ENCODE measurements at places on chromosomes 1 and 21.

GRCh38 chr1:26626994-26627393 is 68.8 kb upstream of the ARID1A start:
- DNase-seq, result no peak

- DNase-seq, result no peak
Observed at GRCh38 chr1:165080253-165080896, 276.1 kb downstream of the LMX1A start.

GRCh38 chr1:53573931-53574330 is 114.7 kb downstream of the DMRTB1 start:
- no peak for DNase-seq

GRCh38 chr1:33231166-33231565 is 25.1 kb upstream of the ZNF362 start:
- DNase-seq, result no peak

DNA sequence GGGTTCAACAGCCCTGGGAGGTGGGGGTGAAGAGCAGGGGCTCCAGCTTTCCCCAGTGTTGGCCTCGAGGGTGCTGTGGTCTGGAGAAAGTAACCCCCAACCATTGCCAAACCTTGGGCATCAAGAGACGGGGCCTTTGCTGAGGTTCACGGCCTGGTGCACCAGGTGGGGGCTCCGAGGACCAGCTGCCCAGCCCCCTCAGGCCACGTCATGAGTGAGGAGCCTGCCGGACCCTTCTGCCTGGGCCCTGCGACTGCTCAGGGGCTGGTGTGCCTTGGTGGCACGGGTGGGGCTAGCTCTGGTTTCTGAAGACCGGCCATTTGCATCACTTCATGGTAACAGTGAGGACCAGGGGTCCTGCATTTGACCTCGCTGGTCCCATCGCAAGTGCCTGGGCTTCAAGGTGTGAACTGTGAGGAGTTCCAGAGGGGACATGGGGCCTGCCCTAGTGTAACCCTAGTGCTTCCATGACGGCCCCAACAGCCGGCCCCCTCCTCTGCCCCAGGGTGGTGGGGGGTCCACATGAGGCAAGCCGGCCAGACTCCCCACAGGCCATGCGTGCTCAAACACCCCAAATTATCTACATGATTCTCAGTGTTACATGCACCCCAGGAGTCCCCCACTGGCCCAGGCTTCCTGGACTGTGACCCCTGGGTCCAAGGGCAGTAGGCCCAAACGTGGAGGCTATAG is 13.5 kb downstream of the MORN1 start:
- no peak for DNase-seq

DNA sequence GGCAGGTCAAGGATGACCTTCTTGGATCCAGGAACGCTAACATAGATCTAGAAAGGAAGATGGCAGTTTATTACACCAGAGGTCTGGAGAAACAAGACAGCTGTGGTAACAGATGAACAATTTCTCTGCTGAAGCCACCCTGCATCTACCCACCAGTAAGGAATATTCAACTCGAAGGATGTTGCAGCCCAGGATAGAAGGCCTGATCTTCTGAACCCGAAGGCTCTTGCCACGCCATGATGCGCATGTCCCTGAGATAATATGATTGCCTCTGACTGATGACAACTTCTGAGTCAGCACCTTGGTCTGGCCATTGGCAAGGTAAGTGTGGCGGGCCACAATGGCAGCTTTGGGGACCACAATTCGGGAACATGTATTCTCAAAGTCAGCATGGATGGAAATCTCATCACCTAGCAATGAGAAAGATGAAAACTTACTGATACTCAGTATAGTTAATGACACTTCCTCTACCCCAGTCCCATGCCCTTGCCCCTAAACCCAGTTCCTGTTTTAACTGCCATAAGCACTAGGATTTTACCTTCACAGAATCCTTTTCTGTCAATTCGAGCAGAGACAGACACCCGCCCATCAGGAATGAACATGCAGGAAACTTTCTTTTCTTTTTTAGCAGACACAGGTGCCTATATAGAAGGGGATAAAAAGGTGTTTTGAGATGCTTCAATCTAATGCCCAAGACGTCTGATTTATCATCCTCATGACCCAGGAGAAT is 1.8 kb downstream of the TXNIP start:
- DNase-seq, result no peak

DNA sequence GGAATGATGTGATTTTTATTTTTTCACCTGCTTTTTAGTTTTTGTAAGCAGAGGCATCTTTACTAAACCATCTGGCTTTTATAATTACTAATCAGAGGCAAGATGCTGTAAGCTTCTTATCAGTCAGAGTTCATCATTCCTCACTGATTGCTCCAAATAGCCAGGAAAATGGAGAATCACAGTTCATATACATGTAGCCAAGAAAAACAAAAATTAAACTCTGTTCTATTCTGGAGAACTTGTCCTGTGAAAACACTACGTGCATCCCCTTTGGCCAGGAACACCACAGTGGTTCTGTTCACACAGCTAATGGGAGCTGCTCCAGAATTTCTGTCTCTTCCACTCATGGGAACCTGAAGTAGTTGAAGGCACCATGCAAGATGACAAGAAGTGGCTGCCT is 725.5 kb upstream of the CHRM3 start:
- DNase-seq, result no peak

DNA sequence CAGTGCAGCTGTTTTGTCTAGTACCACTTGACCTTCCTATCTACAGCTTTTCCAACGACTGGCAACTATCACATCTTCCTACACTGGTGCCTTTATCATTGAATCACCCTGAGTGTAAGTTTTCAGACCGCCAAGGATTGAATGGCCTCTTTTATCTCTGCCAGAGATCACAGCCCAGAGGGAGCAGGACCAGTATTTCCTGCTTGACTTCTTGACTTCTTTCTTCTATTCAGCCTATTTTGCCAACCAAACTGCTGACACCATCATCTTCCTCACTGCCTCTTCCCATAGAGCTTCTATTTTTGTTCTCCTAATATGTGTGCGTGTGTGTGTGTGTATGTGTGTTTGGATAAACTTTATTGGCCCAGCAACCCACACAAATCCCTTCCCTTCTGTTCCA is 53.8 kb downstream of the SERBP1 start:
- DNase-seq, result no peak

GRCh38 chr21:14771593-14771992 is 225.5 kb upstream of the SAMSN1 start:
- DNase-seq, result no peak

DNA sequence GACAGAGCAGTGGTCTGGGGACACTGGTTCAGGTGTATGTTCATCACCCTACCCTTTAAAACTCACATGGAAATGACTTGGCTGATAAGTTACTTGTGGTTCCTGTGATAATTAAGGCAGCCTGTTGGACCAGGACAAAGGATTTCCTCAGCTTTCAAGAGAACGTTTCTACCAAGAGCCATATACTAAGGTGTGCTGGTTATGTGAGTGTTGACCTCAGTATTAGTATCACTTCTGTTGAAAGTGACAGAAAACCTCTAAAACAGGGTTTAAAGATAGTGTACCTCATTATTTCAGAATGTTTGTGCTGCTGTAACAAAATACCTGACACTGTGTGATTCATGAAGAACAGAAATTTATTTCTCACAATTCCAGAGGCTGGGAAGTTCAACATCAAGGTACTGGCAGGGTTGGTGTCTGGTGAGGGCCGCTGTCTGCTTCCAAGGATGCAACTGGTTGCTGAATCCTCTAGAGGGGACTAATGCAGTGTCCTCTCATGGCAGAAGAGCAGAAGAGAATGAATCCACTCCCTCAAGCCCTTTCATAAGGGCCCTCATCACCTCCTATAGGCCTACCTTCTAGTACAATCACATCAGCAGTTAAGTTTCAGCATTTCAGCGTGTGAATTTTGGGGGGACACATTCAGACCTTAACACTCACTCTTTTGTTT is 54.9 kb downstream of the UCK2 start:
- DNase-seq, result no peak

- no peak for DNase-seq
Observed at GRCh38 chr1:93344886-93345632, 648 bp upstream of the DR1 start.

- DNase-seq, result no peak
Observed at GRCh38 chr1:113742515-113742914, 16.8 kb downstream of the PHTF1 start.

DNA sequence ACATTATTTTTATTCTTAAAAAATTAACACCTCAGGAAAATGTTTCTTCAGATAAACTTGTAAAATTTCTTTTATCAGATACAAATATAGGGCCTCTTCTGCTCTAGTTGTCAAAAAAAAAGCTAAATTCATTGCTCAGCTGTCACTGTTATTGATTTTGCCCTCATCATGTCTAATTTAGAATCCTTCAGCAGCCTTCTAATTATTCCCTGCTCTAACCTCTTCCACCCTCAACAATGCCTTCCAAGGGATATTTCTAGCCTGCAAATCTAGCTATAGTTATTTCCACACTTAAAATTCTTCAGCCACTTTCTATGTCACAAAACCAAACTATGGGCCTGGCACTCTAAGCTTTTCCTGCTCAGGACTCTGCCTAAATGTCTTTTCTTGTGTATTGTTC is 25.2 kb downstream of the PDE4B start:
- no peak for DNase-seq

DNA sequence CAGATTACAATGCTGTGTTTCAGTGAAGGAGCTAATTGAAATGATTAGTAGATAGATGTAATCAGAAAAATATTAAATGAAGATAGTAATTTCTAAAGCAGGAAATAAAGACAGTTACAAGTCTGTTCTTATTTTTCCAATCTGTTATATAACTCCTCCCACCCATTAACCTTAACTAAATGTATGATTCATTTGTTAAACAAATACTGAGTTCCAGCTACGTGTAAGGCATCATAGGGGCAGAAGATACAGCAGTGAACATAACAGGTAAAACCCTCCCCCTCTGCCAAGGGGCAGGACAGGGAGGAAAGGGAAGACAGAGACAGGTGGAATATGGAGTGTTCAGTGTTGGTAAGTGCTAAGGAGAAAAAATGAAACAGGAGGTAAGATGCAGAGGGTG is at the start of gene FAM177B:
TSS of gene FAM177B (plus strand) at position 231 of the 400 bp plus-strand sequence. CDS start 9,344 bp downstream, outside the sequence.
- DNase-seq, result no peak

DNA sequence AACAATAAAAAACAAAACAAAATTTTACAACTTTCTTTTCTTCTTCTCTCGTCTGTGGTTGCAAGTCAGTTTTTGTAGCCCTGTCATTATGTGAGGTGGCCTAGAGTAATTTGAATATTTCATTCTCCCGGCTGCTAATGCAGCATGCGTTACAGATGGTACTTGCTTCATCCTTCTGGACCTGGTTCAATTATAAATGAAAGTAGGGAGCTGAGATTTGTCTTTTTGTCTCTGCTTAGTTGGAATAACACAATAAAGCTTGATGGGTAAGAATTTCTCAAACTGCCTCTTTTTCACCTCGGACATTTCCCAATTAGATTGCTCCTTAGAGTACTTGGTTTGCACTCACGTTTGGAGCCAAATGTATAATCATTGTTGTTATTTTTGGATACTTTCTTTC is 201.6 kb downstream of the PBX1 start:
- no peak for DNase-seq

DNA sequence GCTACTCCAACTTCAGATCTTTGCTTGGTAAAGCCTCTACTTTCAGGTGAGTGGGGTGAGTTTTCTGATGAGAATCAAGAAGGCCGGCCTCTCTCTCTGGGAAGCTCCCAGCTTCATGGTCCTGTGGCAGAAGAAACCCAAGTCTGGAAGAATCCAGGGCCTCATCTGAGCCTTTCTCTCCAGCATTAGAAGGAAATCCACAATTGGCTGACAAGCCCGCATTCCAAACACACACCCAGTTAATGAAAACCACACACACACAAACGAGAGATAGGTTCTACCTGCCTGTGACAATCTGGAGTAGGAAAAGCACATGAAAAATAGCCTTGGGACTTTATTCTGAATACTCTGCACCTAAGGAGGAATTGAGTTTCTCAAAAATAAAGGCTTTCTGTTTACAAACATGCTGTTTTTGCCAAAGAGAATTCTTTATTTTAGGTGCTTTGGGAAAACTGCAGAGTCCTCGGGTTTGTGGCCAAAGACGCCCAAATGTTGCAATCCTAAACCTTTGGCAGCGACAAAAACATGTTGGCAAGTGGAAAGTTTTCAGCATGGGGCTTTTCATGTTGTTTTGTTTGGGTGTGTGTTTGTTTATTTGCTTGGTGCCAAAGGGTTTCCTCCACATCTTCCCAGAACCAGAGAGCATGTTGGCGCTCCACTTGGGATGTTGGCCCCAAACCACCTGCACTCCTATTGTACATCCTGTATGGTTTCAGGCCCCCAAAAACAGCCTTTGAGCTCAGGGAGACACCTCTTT is 216.2 kb downstream of the SETD4 start:
- DNase-seq, result no peak

DNA sequence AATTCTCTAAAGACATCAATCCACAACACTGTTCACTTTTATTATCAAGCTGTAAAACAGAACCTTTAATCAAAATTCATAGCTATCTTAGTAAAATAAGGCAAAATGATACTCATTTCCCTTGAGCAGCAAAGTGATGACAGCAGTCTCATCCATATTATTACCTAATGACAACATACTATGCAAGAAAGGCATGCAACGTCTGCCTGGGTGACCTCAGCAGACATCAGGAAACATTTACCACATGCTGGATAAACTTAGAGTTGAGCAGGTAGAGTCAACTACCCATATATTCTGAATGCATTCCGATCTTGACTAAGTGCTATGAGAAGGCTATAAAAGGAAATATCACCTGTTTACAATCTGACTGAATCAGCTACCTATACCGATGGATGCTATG is 145.1 kb downstream of the SIPA1L2 start:
- DNase-seq, result no peak

- no peak for DNase-seq
Observed at GRCh38 chr1:25026730-25027450, 96.8 kb upstream of the RUNX3 start.

DNA sequence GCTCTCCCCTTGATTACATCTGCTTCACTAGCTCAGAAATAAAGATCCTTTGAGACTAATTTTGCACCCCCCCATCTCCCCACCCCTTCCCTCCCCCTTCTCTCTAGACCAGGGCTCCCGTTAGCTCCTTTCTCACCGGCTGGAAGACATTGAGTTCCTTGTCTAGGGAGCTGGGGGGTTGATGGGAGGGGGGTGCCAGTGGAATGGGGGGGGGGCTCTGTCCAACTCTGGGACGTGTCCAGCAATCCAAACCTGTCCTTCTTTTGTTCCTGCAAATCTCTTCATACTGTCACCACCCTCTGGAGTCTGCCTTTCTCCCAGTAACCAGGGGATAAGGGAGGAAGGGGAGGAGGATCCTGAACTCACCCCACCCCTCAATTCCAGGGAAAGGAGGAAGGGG is 61.9 kb downstream of the RHBG start:
- DNase-seq, result no peak

- no peak for DNase-seq
Observed at GRCh38 chr1:116540088-116540487, 30.7 kb downstream of the CD58 start.

Data from activated CD8-positive, alpha-beta memory T cell treated with anti-CD3 and anti-CD28 coated beads for 48 hours (primary cell).